ENCODE measurements at places on chromosomes 3 and 15. TPM values are rescaled to one million over a fixed set of nuclear protein-coding genes. Genes with fewer than 3 reads are reported as not detected.

GRCh38 chr3:55423782-55424181, 63.3 kb downstream of the WNT5A start:
- no peak for DNase-seq

The GP5 gene
- 0.10 TPM for total RNA-seq

DNA sequence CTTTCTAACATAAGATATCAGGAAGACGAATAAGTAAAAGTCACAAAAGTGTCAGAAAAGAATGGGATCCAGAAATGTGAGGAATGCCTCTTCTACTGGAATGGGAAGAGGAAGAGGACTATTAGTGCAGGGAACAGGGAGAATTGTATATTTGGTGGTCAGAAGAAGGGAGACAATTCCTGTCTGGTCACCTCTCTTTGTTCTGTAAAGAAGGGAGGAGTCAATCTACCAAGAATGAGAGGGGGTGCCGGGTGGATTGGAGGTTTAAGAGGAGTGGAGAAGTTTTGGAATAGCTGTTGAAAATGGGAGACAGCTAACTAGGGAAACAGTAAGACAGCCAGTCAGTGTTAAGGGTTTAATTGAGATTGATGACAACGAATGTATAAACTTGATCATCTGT, 20.1 kb downstream of the COMMD2 start:
- no peak for DNase-seq

The GUCA1C gene
- not detected for total RNA-seq

The CPNE4 gene
- total RNA-seq, result 3.9 TPM

- DNase-seq, result no peak
These were observed 11.5 kb upstream of the PCSK6 start for GRCh38 chr15:101500865-101501551.

GRCh38 chr15:41734079-41734478, 40.2 kb upstream of the MAPKBP1 start:
- no peak for DNase-seq

- DNase-seq, result no peak
These were observed 5.8 kb downstream of the ZNF80 start for GRCh38 chr3:114231616-114232015.

DNA sequence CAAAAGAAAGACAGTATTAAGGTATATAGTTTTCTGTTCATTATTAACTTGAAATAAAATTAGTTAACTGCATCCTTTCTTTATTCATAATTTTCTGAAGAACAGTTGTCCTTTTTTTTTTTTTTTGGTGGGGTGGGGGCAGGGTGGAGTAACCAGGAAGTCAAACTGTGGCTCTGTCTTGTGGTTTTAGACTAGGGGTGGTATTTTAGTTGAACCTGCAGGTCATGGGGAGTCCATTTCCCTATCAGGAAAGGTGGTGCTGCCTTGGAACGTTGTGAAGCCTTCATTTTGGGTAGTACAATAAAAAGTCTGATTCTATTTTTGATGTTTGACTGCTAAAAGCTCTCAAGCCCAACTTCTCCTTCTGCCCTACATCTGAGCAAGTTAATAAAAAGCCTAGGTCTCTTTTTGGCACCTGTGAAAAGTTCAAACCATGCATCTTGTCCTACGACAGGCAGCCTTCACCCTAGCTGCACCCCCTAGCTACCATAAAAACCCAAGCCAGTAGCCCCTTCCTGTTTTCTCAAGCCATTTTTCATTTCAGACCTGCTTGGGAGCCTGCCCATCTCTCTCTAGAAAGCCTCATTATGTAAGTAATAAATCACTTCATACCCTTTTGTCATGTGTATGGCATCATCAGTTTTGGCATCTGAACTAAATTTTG, 31.2 kb upstream of the RIOX2 start:
- DNase-seq, result no peak

- DNase-seq, result no peak
These were observed 16.5 kb upstream of the GLCE start for GRCh38 chr15:69143756-69144436.

The SACM1L gene
- total RNA-seq, result 51.6 TPM

The GALNT15 gene
- total RNA-seq, result 0.17 TPM

The HRG gene
- not detected for total RNA-seq

- no peak for DNase-seq
These were observed 50.2 kb downstream of the RARB start for GRCh38 chr3:25478211-25478757.

The CDAN1 gene
- 37.2 TPM for total RNA-seq

The RBPMS2 gene
- 19.7 TPM for total RNA-seq

DNA sequence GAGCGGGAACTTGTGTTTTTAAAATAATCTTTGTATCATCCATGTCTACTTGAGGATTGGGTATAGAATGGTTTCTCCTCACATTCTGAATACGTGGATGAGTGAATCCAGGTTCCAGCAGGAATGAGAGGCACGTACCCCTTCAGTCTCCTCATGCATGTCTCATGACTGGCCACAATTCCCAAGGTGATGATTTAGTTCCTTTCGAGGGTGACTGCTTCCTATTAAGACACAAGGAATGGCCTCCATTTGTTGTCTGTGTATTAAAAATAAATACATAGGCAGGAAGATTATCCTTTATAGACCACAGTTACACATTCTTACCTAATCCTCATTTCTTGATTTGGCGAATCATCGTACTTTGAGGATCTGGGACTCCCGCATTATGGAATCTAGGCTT, 217.0 kb upstream of the LRIG1 start:
- DNase-seq, result no peak

Measured in type B pancreatic cell (in vitro differentiated cells).